Caco-2 (cell line): ENCODE measurements at places on chromosomes 1 and 21.
A peak's percentile ranks its signal among the peaks of the same experiment; 100 is the strongest.

DNA sequence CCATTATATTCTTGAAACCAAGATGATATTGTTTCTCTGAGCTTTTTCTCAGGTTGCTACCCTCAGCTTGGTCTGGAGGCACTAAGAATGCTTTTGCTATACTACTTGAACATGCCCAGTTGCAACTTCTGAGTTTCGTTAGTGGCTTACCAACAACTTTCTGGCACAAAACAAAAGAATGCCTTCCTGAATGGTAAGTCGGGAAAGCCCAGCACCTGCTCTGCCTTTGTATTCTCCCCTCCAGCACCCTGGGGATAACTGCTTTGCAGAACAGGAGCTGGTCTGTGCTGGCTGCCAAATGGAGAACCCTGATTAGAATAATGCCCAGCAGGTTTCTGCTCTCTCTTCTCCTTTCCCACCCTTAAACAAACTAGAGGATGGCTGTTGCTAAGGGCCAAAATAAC, 149.3 kb downstream of the TGFB2 start:
- DNase-seq = no peak

DNA sequence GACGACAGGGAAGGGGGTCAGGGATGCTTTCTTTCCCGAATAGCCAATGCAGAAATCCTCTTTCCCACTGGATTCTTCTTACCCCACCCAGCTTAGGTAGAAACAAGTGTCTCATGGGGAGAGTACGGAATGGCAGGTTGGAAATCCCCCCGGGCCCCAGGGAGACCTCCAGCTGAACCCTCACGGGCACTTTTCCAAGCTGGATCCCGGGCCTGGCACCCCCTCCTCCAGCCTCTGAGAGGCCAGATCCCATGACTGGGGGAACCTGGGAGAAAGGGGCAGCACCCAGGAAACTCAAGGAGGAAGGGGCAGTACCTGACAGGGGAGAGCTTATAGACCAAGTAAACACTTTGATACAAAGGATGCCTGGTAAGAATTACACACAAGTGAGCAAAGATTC, 1.3 kb downstream of the PKP1 start:
- DNase-seq = no peak

DNA sequence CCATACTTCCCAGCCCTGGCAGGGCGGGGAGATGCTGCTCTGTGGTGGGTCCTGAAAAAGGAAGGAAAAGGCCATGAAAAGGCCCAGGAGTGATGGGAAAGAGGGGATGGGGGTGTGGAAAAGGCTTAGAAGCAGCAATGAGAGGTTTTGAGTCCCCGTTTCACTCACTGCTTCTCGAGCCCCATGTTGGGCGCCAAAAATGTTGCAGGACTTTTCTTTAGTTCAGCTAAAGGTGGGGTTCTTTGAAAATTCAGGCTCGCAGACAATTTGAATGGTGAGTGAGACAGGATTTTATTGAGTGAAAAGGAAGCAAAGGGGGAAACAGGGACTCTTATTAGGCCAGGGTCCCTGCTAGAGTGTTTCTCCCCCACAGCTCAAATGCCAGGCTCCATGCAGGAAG, 93.1 kb downstream of the MRPS6 start:
- DNase-seq = peak; percentile 27

DNA sequence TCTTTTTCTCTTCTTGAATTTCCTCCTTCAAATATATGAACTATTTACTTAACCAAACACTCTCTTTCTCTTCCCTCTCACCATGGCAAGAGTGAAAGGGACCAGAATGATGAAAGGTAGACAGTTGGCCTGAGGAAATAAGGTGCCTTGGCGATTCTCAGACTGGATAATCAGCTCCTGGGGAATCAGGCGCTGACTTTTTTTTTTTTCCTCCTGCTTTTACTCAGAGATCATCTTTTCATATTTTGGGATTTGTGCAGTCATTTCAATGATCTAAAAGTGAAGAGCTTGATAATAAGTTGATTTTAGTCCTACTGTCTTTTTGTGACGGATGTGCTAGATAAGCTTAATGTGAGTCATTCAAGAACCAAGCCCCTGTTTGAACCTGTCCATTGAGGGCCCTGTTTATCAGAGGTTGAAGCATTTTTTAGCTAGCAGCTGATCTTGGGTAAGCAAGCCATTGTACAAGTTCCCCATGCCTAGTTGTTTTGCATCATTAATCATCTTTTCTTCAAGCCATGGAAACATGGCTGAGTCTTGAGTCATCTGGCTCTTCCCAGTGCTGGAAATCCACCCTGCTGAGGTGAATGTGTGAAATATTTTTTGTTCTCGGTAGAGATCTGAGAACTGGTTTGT, 40.8 kb downstream of the ITSN1 start:
- DNase-seq = peak; percentile 56

DNA sequence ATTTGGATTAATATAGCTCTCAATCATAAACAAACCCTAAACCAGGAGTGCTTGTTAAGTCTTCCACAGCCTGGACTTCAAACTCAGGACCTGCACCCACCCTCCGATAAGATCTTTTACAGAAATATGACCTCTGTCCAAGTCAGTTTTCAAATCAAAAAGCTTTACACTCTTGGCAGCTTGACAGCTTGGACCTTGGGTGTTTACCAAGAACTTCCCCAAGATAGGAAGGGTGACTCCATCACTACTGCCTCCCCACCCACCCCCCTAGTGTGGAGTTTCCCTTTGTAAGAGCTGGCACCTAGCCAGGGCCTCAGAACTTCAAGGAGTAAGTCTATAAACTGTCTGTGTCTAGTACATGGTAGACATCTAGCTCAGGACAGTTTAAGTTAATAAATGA, 9.6 kb downstream of the BCAR3 start:
- peak; percentile 48 for DNase-seq

DNA sequence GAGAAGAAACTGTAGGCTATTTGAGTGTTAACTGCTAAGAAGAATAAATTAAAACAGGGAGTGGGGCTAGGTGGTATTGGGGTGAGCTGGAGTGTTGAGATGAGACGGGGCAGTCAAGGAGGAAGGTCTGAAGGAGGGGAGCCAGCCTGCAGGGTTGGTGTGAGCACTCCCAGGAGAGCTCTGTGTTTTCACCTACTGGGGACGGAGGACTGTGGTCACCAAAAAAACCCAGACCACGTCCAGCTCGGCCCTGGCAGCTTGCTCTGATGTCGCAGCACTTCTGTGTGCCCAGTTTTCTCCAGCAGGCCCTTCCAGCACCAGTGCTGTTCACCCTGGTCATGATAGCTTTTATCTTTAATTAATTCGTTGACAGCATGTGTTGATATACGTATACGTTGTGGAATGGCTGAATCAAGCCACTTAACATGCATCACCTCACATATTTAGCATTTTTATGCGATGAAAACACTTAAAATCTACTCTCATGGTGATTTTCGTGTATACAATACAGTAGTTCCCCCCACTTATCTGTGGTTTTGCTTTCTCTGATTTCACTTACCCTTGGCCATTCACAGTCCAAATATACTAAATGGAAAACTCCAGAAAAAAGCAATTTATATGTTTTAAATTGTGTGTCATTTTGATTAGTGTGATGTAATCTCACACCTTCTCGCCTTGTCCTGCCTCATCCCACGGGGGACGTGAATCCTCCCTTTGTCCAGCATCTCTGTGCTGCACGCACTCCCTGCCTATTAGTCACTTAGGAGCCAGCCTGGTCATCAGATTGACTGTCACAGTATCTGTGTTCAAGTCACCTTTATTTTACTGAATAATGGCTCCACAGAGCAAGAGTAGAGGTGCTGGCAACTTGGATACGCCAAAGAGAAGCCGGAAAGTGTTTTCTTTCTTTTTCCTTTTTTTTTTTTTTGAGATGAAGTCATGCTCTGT, 12.3 kb downstream of the FAM3B start:
- no peak for DNase-seq

DNA sequence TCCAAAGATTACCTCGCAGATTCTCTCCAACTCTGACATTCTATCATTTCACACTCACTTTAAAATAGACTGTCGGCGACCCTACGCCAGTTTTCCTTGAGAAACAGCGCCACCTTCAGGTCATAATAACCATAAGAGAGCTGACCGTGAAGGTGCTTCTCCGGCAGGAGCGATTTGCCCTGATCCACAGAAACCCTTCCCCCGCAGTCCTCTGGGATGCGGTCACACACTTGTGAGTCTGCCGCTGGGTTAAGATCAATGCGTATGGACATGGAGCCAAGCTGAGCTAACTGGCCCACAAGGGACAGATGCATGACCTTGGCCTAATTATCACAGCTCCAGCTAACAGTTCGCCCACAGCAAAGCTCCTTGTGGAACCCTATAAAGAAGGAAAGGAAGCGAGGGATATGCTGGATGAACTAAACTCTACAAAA, 32.8 kb upstream of the IFNAR2 start:
- peak; percentile 67 for DNase-seq

- DNase-seq = no peak
Observed at GRCh38 chr1:48182439-48182838, 40.1 kb upstream of the SLC5A9 start.

- DNase-seq = no peak
Observed at GRCh38 chr1:51302746-51303145, 27.6 kb downstream of the TTC39A start.

DNA sequence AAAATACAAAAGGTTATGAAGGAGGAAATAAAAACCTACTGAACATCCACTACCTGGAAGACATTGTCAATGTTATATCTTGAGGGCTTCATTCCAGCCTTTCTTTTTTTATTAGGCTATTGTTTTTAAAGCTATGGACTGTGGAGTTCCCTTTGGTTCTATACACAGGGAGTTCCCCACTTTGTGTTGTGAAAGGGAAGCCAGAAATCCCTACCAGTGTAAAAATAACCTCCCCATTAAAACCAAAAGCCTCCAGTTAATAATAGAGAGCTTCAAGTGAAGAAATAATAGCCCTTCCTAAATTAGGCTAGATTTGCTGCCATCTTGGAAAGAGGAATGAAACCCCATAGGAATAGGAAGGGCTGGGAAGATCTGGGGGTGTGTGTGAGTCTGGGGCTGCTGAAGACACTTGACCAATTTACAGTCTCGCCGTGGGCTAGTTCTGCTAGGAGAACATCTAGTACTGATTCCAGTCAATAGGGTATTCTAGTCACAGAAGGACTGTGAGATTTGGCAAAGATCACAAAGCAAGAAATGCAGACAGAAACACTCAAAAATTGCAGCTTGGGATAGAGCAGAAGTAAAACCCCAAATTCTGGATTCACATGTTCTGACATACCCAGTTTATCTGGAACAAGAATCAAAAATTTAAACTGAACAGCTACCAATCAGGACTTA, 32.4 kb upstream of the PTGFRN start:
- DNase-seq = no peak

DNA sequence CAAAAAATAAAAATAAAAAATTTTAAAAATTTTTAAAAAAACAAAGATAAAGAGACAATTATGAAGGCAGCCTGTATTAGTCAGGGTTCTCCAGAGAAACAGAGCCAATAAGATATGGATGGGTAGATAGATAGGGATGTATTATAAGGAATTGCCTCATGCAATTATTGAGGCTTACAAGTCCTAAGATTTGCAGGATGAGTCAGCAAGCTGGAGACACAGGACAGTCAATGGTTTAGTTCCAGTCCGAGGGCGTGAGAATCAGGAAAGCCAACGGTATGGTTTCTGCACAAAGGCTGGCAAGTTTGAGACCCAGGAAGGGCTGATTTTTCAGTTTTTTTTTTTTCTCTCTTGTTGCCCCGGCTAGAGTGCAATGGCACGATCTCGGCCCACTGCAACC, 24.1 kb upstream of the EIF4G3 start:
- no peak for DNase-seq

GRCh38 chr1:56927171-56927570, 38.6 kb downstream of the C8B start:
- no peak for DNase-seq

- DNase-seq = no peak
Observed at GRCh38 chr1:26064553-26064952, 2.9 kb downstream of the TRIM63 start.

- no peak for DNase-seq
Observed at GRCh38 chr21:27448960-27449359, 482.1 kb upstream of the ADAMTS5 start.

GRCh38 chr1:244114892-244115291, 63.8 kb downstream of the ZBTB18 start:
- DNase-seq = no peak

GRCh38 chr1:239457491-239458143, 71.2 kb downstream of the CHRM3 start:
- DNase-seq = no peak

DNA sequence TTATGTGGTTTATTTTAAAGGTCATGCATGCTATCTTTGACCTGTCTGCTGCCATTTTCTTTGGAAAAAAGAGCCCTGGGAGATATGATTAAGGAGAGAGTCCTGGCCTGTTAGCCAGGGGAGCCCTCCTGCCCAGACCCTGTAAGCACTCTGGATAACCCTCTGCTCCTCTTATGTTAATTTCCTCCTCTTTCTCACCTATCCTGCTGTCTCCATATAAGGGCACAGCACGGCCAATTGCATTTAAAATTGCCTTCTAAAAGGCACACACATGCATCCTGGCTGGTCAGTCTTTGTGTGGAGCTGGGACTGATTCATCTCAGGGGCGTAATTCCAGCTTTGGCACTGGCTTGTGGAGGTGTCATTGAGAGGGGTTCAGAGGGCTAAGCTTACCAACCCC, 158.9 kb downstream of the ST6GALNAC5 start:
- no peak for DNase-seq

DNA sequence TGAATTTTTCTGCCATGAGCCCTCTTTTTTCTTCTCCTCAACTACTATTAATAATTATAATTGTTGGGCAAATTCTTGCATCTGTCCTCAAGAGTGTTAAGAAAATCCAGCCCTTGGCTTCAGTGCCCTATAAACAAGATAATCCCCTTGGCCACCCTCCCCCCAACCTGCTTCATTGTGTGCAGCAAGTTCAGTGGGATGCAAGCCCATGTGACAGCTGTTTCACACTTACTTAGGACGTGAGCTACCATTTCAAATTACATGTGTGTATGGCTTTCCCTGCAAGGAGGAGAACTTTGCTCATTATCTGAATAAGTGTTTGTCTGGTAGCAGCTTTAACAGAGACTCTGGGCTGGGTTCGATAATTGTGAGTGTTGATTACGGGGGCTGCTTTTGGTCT, 276.2 kb downstream of the CACNA1E start:
- DNase-seq = no peak

GRCh38 chr1:226732856-226733291, 6.2 kb downstream of the ITPKB start:
- DNase-seq = no peak

DNA sequence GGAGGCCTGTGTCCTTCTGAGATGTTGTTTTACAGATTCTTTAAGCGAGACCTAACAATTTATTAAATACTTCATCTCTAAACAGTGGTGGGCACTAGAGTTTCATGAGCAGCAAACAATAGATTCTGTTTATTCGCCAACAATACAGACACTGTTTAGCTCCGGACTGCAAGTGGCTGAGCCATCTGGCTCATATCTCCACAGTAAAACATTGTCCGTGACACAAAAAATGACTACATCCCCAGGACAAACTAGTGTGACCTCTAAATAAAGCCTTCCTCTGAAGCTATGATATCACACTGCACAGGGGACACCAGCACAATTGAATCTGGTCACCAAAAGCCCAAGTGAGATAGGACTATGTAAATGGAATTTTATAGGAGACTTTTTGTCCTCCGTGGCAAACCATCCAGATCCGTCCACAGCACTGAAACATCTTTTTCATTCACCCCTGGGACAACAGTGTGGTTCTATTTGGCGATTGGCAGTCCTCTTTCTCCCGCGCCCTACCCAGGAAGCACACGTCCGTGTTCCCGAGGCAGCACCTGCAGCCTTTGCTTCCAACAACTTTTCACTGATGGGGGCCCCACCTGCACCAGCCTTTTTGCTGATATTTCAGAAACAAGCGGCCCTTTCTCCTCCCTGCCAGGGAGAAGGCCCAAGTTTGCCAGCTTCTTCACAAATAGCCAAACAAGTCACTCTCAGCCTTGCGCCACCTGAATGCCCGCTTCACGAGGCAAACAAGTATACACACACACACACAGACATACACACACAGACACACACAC, 47.4 kb downstream of the OLIG1 start:
- DNase-seq = no peak
